ENCODE measurements at places on chromosomes 16 and 17. TPM values are rescaled to one million over a fixed set of nuclear protein-coding genes. Genes with fewer than 3 reads are reported as not detected.

The USP10 gene
- total RNA-seq, result 59.6 TPM

The APOBR gene
- 17.7 TPM for total RNA-seq

The OTOP3 gene
- total RNA-seq, result not detected

The LPO gene
- total RNA-seq, result not detected

The KRT9 gene
- not detected for total RNA-seq
